ENCODE measurements at places on chromosomes 7 and 10.
A peak's percentile ranks its signal among the peaks of the same experiment; 100 is the strongest.

DNA sequence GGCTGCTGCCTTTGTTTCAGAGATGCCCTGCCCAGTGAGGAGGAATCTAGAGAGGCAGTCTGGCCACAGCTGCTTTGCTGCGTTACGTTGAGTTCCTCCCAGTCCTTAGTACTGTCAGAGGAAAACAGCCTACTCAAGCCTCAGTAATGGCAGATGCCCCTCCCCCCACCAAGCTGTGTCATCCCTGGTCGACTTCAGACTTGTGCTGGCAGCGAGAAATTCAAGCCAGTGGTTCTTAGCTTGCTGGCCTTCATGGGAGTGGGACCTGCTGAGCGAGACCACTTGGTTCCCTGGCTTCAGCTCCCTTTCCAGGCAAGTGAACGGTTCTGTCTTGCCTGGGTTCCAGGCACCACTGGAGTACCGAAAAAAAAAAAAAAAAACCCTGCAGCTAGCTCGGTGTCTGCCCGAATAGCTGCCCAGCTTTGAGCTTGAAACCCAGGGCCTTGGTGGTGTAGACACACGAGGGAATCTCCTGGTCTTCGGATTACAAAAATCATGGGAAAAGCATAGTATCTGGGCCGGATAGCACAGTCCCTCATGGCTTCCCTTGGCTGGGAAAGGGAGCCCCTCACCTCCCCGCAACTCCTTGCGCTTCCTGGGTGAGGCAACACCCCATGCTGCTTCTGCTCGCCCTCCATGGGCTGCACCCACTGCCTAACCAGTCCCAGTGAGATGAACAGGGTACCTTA lies 9.1 kb downstream of the SDHAF3 start:
- no peak for DNase-seq

DNA sequence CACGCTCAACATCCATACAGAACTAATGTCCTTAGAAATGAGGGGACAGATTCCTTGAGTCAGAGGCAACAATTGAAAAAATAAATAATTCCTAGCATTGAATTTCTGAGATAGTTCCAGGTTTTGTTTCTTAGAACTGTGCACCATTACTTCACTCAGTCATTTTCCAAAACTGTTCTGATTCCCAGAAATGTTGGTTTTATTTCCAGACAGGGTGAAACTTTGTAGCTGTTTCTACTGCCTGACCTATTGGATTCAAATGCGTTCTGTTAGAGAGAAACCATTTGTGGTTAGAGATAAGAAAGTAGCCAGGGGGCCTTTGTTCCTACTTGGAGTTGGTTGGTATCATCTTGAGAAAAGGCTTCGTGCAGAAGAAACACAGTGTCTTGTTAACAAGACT lies 8.1 kb upstream of the DEPP1 start:
- DNase-seq: no peak

- DNase-seq: no peak
These were observed 260.3 kb upstream of the TCERG1L start for GRCh38 chr10:131571865-131572264.

GRCh38 chr10:119933179-119933578 lies 40.6 kb downstream of the SEC23IP start:
- peak; percentile 37 for DNase-seq

- DNase-seq: no peak
These were observed 8.7 kb upstream of the TTYH3 start for GRCh38 chr7:2622869-2623697.

DNA sequence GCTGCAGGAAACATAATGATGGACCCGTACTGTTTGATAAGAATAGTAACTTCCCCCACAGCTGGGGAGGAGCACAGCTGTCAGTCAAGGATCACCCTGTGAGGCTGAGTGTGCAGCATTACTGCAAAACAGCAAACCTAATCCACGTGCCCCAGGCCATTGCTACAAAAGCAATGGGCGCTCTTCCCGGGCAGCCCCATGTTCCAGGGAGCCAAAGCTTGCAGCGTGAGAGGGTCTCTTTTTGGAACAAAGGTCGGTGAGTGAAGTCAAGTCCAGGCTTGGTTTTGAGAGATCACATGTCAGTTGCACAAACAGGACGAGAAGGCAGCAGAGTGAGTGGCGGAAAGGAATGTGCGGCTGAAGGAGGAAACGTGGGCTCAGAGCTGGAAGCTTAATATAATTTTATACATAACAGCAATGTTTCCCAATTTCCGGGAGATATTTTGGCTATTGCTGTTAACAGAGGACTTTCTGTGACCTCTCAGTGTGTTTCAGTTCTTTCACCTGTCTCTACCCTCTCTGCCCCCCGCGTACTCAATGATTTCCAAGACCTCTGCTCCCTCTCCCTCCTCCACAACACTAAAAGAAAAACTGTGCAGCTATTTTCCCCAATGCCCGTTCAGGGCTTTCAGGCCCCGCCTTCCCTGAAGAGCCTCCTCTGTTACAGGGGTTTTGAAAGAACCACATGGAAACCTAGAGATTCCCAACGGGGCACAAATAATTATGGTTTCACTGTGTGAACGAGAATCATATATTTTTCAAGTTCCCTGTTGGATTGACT lies 128.9 kb downstream of the MTPAP start:
- DNase-seq: no peak

DNA sequence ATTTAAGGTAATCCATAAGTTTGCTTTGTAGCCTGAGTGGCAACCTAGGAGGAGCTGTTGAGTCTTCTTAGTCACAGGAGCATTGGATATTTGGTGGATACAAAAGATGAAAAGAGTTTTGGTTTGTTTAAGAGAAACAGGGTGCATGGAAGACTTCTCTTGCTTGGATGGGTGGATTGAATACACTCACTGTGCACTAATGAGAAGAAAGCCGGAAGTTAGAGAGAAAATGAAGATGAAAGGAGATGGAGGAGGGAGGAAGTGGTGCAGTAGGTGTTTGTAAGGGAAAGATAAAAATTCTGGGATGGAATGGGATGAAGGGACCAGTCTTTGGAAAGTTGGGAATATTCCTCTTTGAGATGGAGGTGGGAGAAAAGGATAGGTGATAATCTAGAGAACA lies 7.7 kb downstream of the MDFIC start:
- DNase-seq: no peak

DNA sequence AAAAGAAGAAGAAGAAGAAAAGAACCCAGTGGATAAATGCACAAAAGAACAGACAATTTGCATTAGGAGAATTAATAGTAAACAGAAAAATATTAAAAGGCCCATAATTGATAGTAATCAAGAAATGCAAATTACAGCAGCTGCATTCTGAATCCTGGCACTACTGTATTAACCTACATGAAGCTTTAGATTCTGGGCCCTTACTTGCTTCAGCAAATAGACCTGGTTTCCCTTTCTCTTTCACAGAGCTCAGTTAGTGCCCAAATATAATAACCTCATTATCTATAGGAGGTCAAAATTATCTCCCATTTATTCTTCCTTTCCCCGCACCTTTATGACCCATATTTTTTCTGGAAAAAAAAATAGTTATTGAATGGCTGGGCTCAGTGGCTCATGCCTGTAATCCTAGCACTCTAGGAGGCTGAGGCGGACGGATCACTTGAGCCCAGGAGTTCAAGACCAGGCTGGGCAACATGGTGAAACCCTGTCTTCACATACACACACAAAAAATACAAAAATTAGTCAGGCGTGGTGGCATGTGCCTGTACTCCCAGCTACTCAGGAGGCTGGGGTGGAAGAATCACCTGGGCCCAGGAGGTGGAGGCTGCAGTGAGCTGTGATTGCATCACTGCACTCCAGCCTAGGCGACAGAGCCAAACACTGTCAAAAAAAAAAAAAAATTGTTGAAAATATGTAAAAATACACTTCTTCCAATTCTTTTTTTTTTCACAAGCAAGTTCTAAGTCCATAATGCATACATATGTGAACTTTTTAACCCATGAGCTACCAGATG lies 36.0 kb upstream of the PIK3AP1 start:
- DNase-seq: no peak

DNA sequence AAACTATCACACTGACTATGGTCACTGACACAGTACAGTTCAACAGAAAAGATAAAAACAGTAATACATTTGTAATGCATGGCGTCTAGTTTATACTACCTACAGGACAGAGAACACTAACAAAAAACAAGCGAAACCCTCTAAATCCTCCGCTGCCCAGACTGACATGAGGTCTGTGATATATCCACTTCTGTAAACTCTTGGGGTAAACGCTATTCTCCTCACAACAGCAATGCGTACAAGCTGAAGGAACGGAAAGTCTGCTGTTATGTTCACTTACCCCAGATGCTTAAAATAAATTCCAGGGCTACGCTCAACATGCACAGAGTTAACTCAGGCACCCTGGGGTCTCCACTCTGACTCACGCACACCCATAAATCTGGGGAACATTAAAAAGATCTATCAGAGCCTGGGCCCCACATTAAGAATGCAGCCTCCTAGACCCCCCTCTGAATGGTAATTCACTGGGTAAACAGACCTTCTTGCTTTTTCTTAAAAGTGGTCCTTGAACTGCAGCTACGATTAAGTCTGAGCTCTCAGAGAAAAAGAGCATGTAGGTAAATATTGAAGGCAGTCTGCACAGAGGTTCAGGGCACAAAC lies 105.6 kb downstream of the CTBP2 start:
- DNase-seq: no peak

DNA sequence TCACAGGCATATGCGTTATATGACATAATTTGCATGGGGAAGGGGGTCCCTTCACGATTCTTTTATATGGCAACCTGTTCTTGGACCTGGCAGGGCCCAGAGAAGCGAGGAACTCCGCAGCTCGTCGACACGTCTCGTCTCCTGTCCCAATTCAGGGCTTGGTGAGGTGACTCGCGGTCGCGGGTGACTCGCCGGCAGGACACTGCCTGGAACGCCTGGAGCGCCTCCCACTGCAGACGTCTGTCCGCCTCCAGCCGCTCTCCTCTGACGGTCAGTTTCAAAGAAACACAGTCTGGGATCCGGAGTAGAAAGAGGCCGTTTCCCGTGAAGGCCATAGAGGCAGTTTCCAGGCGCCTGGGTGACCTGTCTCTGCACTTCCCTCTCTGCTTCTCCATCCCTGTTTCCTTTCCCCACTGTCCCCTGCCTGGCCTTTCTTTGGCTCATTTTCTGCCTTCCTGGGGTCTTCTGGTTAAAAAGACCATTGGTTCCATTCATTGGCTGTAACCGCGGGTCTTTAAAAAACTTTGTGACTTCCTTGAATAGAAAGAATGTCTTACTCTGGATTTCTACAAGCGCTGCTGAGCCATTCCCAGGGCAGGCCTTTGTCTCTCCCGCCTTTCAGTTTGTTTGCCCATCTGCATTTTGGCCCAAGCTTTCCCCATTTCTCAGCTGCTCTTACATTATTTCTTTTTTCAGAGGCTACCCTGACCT lies 1.2 kb downstream of the UPP1 start:
- peak; percentile 45 for DNase-seq

All from A172 (cell line).